ENCODE measurements at places on chromosomes 3 and 15.

GRCh38 chr3:124685481-124685880, 44.8 kb upstream of the UMPS start:
- DNase-seq, result no peak

- DNase-seq, result no peak
These were observed 737.4 kb downstream of the ZNF385D start for GRCh38 chr3:21013566-21013965.

DNA sequence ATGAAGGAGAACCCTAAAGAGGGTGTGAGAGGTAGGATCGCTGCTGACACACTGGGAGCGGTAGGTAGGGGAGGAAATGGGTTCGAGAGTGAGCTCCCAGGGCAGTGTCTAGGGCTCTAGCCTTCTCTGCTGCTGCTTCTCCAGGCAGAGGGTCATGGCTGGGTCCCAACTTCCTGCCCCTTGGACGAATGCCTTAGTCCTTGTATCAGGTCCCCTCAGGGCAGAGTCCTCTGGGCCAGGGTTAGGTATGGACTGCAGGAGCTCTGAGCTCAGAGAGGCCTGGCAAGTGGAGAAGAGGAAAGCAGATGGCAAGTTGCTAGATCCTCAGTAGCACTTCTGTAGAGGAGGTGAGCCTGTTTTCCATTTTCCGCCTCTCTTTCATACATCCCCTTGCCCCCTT, 2.9 kb downstream of the CORO2B start:
- no peak for DNase-seq

DNA sequence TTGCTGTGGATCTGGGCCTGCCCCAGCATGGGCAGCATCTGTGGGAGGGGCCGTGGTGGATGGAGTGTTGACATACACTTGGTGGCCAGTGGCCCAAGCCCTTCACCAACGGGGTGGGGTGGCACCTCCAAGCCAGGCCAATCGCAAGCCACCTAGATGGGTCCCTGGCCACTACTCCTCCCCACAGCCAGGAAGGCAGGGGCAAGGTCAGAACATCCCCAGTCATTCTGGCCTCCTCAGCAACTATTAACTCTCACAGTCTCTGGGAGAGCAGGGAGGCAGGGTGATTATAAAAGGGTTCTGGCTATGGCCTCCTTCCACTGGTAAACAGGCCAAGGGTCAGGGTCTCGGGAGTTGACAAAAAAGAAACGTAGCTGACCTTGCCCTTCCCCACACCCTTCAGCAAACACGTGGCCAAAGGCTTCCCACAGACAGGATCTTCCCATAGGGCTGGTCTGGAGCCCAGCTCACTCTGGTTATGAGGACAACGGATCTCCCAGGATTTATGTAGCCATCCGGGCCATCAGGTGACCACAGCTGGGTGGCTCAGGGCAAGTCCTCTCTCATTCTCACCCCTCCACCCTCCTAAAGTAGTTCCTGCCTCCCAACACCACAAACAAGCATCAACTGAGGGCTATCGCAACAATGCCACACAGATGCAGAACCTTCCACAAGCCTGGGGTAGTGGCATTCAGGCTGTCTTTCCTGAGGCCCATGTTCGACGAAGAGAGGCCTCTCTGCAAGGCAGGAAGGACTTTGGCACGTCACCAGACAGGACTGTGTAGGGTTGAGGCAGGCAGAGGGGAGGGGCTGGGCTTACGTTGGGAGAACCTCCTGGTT, 18.9 kb downstream of the TLE3 start:
- no peak for DNase-seq

DNA sequence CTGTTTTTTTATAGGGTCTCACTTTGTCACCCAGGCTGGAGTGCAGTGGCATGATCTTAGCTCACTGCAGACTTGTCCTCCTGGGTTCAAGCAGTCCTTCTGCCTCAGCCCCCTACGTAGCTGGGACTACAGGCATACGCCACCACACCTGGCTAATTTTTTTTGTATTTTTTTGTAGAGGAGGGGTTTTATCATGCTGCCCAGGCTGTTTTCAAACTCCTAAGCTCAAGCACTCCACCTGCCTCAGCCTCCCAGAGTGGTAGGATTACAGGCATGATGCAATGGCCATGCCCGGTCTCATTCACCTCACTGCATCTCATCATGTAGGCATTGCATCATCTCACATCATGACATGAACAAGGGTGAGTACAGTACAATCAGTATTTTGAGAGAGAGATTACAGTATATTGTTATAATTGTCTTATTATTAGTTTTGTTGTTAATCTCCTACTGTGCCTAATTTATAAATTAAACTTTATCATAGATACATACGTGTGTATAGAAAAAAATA, 74.3 kb upstream of the EOMES start:
- DNase-seq, result no peak

GRCh38 chr3:277873-278272, 81.3 kb downstream of the CHL1 start:
- no peak for DNase-seq

- DNase-seq, result no peak
These were observed 69.0 kb downstream of the TIGIT start for GRCh38 chr3:114362815-114363214.
